Pulmonary artery endothelial cell (primary cell): ENCODE measurements at places on chromosomes 11 and 22. TPM values are rescaled to one million over a fixed set of nuclear protein-coding genes. Genes with fewer than 3 reads are reported as not detected.

Gene TRIM48
- total RNA-seq, result not detected in 2 replicates

- DNase-seq, result no peak
Observed at GRCh38 chr11:84866922-84867321, 760.2 kb downstream of the DLG2 start.

Gene ACRV1
- not detected in 2 replicates for total RNA-seq

DNA sequence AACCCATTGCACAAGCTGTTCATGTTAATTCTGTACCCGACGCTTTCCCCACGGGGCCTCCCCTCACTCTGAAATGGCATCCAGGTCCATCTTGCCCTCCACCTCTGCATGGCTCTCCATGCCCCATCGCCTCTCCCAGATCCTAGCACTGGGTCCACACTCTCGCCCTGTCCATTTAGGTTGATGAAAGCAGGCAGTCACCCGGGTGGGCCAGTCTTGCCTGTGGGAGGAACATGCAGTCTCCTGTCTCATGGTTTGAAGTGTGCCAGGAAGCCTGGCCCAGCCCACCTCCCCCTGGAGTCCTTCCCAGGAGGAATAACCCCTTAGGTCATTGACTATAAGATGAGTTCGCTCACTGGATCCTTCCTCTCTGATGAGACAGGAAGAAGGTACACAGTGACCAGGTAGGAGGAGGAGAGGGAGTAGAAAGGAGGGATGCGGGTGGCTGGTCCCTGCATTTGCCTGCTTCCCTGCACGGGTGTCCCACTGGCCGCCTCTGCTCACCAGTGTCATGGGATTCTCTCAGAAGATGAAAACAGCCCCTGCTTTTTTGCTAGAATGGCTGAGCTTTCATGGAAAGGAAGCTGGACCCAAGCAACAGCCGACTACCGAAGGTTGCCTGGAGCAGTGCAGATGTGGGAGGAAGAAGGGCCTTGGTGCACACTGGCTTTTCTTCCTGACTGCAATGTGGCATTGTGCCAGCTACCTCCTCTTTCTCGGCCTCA lies 6.8 kb downstream of the TMEM121B start:
- DNase-seq, result no peak

Gene CABP7
- total RNA-seq, result not detected in 2 replicates

DNA sequence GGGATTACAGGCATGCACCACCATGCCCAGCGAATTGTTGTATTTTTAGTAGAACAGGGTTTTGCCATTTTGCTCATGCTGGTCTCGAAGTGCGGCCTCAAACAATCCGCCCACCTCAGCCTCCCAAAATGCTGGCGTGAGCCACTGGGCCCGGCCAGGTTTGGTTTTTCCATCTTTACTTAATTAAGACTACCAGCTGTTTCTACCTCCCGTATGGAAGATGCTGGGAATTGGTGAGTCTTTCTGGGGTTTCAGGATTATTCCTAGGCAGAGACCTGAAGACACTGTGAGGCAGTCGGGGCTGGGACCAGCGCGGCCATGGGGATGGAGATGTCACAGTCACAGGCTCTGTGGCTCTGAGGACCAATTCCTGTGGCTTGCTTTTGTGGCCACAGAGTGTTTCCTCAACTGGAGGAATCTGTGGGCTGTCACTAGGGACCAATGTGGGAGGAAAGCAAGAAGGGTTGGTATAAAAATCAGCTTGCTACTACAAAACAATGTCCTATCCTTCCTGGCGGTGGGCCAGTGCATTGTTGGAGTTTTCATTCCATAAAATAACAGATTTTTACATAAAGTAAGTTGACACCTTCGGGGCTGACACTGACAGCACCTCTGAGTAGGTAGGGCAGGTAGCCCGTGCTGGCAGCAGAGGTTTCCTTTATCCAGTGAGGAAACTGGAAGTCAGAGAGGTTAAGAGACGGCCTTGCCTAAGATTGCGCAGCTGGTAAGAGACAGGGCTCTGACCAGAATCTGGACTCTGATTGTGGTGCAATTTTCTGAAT lies 8.4 kb upstream of the FTH1 start:
- DNase-seq, result no peak

DNA sequence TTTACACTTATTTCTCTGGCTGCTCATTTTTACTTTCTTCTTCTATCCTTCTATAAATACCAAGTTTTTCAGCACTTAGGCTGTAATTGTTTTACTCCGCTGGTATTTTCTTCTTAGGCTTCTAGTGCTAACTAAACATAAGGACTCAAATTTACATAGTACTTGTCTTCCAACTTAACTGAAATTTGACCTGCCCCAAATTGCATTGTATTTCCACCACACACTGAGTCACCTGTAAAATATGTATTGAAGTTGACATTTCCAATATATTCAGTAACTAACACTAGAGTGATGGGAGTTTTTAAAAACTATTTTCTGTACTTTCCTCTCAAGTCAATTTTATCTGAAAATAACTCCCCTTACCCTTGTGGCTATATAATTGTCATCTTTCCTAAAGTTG lies 1794.1 kb upstream of the RAG2 start:
- DNase-seq, result no peak

DNA sequence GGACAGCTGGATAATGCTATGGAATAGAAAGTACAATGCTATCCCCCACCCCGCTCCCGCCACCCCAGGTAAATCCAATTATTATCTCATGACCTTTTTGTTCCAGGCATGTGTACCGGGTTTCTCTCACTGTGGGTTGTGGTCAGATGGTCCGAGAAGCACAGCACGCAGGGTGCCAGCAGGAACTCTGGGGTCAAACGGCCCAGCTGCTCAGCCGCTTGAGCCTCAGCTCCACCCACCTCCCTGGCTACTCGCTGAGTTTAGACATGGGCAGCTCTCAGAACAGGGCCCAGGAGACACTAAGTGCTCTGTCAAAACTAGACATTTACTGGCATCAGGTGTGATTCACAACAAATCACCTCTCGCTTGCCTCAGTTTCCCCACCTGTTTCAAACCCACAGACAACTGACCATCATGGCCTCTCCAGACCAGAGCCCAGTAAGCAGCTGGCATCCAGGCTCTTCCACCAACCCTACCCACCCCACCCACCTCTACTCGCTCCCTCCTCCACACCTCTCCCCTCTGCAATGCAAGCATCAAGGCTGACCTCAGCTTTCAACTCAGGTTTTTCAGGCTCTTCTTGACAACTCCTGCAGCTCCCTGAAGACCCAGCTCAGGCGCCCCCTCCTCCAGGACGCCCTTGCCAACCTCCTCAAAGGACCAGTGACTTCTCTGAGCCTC lies 13.0 kb upstream of the MFNG start:
- no peak for DNase-seq

GRCh38 chr11:96109331-96110030 lies 185.6 kb upstream of the MTMR2 start:
- DNase-seq, result no peak

GRCh38 chr22:37982938-37983859 lies 1.2 kb downstream of the SOX10 start:
- DNase-seq, result no peak

- DNase-seq, result no peak
Observed at GRCh38 chr11:69658626-69659450, 16.3 kb downstream of the LTO1 start.

Gene ASPHD2
- 7.5 and 8.2 TPM in 2 replicates for total RNA-seq

DNA sequence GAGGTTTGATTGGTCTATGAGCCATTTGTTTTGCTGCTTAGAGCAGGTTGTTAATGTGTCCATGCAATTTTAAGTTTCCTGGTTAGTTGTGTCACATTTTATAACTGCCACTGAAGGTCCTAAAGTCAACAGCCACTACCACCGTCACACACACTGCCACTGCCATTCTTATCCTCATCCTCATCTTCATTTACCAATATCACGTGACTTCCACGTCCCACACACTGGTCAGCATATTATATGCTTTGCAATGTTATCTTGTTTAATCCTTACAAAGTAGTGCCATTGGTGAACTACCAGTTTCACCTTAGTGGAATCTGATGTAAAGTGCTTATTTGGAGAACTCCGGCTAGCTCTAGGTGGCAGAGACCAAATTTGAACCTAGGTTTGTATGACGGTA lies 9.7 kb downstream of the MMP26 start:
- no peak for DNase-seq

DNA sequence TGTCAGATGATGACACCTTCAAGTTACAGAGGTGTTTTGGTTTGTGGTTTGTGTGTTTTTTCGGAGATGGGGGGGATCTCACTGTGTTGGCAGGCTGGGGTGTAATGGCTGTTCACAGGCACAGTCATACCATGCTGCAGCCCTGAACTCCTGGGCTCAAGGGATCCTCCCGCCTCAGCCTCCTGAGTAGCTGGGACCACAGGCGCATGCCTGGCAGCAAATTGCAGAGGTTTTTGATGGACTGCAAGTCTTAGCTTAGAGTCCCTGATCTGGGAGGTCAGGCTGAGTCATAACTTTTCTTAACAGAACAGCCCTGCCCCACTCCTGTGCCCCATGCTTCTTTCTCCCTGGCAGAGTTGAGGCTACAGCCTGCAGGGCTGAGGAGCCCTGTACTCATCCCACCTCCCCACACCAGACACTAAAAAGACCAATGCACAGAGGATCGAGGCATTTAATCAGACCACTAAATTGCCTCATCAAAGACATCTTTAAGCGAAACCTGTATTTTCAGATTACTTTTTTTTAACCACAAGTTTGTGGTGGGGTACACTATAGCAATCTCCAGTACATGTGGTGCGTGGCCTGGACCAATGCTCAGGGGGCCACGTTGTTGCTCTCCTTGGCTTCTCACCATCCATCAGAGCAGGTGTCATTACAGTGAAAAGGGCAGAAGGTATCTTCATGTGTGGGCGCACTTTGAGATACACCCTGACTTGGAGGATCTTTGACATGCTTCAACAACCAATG lies 17.1 kb upstream of the ADORA2A start:
- DNase-seq, result no peak

- no peak for DNase-seq
Observed at GRCh38 chr22:21816472-21816786, 51.0 kb downstream of the MAPK1 start.

Gene UBQLNL
- 0.04 TPM in 1 of 2 replicates, not detected in the other for total RNA-seq

Gene HEPHL1
- not detected in 2 replicates for total RNA-seq

DNA sequence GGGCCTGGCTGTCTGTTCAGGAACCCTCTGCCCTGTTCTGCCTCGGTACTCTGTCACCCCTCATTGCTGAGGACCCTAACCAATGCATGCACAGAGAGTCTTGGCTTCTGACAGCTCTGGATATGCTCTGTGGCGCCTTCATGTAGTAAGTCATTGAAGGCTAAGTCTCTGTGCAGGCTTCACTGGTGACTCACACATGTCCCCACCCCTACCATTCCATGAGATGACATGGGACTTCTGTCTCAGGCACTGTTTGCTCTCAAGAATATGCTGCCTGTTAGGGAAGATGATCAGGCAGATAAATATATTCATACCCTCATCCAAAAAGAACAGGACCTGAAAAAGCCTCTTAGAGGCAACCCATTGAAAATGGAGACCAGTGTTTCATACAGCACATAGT lies 43.6 kb upstream of the HORMAD2 start:
- DNase-seq, result no peak

DNA sequence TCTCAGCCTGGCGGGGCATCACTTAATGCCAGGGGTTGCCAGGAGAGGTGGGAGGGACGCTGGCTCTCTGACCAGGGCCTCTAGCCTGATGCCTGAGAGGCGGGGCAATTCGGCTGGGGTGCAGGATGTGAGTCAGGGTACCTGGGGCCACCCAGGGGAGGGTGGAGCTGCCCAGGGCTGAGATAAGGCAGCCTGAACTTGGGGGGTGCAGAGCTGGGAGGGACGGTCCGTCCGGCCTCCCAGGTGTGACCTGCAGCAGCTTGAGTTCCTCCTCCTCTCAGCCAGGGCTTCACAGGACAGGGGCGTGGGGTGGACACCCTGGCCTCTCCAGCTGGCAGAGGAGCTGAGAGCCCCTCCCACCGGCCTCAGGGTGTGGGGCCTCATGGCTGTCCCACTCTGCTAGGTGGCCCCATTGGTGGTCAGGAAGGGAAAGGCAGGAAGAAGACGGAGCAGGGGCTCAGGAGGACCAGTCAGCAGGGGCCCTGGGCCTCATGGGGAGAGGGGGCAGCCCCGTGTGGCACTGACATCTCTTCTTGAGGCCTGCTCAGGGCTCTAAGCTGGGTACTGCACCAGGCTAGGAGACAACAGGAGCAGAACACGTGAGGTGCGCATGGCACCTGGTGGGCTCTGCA lies 942 bp upstream of the RPS6KA4 start:
- no peak for DNase-seq

- no peak for DNase-seq
Observed at GRCh38 chr11:6733326-6734275, 38.2 kb downstream of the OR2AG2 start.

DNA sequence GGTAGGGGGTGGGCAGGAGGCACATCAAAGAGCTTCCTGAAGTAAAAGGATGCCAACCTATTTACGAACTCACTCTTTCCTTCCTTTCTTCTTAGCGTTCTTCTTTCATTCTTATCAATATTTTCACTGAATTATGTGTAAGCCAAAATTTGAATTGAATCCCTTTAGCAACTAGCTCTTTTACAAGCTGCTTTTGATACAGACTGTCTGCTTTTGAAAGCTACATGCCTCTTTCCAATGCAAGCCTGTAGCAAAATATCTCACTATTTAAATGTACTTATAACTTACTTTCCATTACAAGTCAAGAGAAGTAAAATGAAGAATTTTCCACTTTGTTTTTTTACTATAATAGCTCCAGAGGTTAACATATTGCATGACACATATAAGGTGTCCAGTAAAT lies 186.6 kb downstream of the NXPE2 start:
- DNase-seq, result no peak

Gene GRIK4
- 0.07 and 0.11 TPM in 2 replicates for total RNA-seq

Gene ARVCF
- total RNA-seq, result 52.8 and 79.3 TPM in 2 replicates

DNA sequence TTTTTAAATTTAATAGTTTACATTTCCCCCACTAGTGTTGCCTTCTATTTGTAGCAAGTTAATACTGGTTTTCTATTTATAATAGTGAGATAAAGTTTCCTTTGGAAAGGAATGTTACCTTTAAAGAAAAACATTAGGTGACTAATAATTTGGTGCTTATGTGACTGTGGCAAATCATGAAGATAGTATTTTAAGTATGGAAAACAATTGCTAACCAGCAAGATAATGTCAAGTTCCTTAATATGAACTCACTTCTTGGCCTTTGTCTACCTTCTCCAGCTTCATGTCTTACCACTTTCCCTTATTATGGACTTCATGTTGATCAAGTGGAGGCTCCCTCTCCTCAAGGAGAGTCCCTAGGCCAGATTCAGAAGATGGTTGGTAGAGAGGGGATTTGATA lies 27.2 kb downstream of the ARHGEF12 start:
- DNase-seq, result no peak

- no peak for DNase-seq
Observed at GRCh38 chr22:45772743-45773142, 101.1 kb downstream of the ATXN10 start.

Gene FZD4
- 167 and 199 TPM in 2 replicates for total RNA-seq

Gene DGAT2
- 0.49 and 2.2 TPM in 2 replicates for total RNA-seq

Gene PTS
- 26.5 and 39.1 TPM in 2 replicates for total RNA-seq

DNA sequence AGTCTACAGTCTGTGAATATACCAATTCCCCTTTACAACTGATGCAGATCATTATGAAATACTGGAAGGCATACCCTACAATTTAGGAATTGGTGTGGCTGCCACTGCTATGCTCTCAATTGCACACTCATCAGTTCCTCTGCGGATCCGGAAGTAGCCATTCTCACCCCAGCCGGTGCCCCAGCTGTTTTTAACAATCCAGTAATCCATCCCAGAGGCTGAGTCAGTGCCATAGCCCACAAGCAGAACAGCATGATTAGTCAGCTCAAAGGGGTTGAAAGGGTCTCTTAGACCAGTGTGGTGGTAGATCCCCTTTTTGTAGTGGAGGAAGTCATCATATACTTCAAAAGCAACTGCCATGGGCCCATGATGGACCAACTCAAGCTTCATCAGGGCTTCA lies 43.6 kb downstream of the CTSC start:
- no peak for DNase-seq
